Right renal pelvis (tissue), 4 donors: ENCODE measurements at places on chromosomes 13 and 19.
A peak's percentile ranks its signal among the peaks of the same experiment; 100 is the strongest.

DNA sequence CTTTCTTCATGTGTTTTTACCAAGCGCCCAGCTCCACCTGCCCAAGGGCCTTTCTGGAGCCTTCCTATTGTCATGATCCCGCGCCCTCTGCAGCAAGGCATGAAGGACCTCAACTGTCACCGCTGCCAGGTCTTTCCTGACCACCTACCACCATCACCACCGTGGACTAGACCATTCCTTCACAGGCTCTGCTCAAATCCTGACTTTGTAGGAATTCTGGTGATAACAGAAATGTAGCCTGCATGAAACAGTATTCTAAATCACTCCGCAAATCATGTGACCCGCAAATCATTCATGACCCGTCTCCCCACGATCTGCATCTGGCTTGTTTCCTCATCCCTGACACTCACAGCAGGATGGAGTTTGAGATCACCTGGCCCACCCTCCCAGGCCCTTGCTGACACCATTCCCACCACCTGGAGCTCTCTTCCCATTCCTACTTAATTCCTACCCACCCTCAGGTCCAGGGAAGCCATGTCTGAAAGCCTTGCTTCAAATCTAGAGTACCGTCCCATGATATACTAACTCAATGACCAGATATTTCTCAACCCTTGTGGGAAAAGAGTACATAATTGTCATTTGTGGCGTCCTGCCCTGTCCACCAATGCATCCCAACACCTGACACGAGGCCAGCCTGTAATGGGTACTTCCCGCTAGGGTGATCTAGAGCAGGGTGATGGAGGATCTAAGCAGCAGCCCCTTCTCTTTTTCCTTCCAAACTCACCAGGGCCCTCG, 1.3 kb downstream of the UBE2S start:
- no peak for DNase-seq

DNA sequence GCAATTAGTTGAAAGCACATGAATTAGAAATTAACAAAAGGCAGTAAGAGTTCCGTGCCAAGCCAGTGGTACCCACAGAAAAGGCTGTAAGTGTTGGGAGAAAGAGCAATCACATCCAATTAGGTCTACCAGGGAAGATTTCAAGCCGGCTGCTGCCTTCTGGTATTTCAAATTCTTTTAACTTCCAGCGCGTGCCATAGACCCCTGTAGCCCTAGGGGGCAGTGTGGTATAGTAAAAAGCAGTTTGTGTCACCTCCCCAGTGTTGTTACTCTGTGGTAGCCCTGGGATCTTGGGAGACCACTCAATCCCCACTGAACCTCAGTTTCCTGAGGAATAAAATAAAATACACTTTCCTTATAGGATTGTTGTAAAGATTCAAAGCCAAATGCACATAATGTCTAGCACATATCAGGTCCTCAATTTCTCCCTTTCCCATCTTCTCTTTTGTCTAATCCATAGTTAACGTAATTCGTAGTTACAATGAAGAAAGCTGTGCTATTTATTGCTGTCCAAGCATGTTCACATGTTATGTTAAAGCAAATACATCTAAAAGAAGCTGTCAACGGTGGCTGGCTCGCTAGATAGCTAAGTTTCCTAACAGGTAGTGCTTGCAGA, 230.2 kb downstream of the TDRD3 start:
- peak; percentile 31 for DNase-seq

DNA sequence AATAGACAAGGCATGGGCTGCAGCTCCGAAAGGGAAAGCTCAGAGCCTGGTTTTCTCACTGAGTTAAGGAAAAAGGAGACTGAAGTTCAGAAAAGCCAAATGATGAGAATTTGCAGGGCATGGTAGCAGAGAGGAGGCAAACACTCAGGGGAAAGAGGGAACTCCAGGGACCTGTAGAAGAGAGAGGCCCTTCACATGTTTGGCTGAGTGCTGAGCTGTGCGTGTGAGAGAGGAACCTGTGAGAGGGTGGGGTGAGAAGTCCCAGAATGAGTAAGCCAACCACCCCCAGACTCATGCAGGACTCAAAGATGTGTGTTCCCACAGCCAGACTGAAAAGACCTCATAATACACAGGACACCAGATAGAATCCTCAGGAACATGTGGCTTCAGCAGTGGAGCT, 2.8 kb upstream of the CRYL1 start:
- DNase-seq = no peak

DNA sequence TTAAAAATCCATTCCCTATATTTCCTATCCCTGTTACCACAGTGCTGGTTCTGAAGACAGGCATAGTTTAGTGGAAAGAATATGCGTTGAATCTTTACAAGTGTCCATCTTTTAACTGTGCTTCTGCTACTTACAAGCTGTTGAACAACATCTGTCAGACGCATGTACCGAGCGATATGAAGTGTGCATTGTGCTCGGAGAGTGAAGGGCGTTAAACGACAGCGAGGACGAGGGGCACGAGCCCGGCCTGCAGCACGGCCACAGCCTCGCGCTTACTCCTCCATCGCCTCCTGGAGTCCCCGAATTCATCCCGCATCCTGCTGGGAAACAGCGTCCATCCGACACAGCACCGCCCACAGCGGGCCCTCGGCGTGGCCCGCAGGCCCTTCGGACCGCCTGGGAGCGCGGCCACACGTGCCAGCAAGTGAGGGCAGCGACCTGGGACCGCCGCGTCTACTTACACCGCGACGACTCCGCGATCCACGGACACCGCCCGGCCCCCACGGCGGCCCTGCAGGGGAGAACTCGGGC, 514 bp downstream of the PCID2 start:
- no peak for DNase-seq
